ENCODE measurements at places on chromosomes 6 and 20.

- DNase-seq: no peak
Observed at GRCh38 chr20:49320460-49320859, 42.6 kb upstream of the ZNFX1 start.

DNA sequence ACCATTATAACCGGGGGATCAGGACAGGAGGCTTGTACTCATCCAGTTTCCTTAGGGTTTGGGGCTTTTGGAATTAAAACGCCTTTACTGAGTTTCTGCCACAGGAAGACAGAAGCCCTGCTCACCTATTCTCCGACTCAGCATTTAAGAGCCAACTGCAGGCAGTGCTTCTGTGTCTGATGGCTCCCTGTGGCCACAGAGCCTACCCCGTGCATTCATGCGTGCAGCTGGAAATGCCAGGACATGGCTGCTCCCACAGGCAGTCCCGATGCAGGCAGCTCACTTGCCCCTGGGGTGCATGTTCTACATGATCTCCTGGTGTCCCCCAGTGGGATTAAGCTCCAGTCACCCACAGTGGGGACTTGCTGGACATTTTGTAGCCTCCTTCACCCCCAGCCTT is 22.2 kb downstream of the ZNF831 start:
- DNase-seq: no peak

DNA sequence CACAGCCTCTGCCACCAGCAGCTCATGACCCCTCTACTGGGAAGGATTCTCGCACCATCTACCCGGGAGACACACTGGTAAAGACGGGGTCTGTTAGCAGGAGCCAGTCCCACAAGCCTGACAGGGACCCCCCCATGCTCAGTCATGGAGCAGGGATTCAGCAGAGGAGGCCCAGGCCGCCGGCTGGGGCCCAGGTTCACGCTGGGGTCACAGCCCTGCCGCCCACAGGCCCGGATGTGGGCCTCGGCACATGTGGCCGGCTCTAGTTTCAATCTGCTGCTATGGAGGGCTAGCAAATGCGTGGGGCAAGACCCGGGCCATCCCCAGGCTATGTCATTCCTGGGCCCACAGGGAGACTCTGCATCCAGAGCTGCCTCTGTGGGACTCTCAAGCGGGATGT is 25.1 kb downstream of the PXDC1 start:
- DNase-seq: no peak

- no peak for DNase-seq
Observed at GRCh38 chr6:163952005-163952404, 537.5 kb downstream of the QKI start.

GRCh38 chr6:70415247-70415646 is 1.9 kb downstream of the FAM135A start:
- no peak for DNase-seq

- DNase-seq: no peak
Observed at GRCh38 chr6:42104095-42104803, 38.2 kb downstream of the C6orf132 start.

DNA sequence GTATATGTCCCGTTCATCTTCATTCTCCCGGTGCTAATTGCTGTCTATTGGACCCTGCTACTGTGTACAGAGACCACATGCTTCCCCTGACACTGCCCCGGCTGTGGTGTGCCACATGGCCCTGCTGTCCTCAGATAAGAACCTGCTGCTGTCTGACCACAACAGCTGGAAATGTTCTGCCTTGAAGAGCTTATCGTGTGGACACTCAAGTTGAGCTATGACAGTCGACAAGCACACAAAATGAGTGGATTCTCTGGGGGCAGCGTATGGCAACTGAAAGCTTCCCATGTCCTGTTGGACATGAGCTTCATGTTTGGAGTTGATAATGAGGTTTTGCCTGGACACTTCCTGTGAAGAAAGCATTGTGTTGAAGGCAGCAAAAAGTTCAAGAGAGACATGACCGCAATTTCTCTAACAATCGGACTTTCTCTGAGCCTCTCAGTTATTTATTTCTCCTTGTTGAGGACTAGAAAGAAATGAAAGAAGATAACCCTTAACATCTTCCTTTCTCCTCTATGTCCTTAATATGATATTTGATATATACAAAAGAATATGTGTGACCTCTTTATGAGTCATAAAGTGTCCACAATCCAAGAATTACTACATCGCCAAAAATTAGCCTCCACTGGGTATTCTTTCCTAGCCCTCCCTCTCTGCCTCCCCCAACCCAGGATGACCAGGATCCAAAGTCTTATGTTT is 187.1 kb upstream of the TCF21 start:
- DNase-seq: no peak

DNA sequence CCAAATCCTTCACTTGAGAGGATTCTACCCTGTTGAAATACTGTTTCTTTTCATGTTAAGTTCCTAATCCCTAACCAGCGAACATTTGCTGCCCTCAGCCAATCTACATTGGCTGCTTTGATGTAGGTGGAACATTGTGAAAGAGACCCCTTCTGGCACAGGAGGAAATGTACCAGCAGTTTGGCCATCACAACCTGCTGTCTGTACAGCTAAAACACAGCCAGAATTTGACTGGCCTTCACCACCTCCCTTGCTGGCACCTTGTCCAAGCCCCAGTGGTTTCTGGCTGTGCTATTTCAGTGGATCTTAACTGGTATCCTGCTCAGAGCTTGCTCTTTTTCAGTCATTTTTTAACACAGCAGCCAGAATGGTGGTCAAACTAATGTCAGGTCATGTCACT is 202.1 kb upstream of the EPHA7 start:
- no peak for DNase-seq

DNA sequence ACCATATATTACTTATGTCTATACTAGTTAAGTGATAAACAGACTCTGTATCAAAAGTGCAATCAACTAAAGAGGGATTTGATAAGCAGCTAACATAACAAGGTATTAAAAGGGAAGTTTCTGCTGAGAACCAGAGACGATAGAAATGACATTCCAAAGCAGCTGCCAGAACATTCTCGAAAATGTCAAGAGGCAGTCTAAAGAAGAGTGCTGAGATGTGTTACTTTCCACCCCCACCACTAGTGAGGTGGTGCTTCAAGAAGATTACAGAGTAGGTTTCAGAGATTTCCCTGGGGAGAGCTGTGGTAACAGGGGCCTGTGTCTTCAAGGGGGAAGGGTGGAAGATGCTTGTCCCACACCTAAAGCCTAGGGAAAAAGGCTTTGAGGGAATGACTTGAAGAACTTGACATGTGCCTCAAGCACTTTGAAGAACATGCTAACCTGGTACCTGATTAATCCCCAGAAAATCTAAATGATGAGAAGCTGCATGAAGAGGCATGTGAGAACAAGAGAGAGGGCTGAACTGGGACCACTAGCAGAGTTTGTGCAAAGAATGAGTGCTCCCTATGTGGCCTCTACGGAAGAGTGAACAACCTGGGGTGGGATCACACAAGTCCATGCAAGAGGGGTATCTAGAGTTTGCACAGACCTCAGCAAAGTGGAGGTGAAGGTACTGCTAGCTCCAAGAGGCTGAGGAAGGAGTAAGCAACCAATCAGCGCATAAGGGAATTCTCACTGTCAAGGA is 5.0 kb downstream of the FAM184A start:
- DNase-seq: no peak

All from non-pigmented ciliary epithelial cell (primary cell).